CD4-positive, alpha-beta T cell (primary cell): ENCODE measurements at places on chromosomes 16 and 17.
A peak's percentile ranks its signal among the peaks of the same experiment; 100 is the strongest.

GRCh38 chr16:20441191-20441590 lies 10.1 kb upstream of the ACSM2A start:
- no peak for DNase-seq

DNA sequence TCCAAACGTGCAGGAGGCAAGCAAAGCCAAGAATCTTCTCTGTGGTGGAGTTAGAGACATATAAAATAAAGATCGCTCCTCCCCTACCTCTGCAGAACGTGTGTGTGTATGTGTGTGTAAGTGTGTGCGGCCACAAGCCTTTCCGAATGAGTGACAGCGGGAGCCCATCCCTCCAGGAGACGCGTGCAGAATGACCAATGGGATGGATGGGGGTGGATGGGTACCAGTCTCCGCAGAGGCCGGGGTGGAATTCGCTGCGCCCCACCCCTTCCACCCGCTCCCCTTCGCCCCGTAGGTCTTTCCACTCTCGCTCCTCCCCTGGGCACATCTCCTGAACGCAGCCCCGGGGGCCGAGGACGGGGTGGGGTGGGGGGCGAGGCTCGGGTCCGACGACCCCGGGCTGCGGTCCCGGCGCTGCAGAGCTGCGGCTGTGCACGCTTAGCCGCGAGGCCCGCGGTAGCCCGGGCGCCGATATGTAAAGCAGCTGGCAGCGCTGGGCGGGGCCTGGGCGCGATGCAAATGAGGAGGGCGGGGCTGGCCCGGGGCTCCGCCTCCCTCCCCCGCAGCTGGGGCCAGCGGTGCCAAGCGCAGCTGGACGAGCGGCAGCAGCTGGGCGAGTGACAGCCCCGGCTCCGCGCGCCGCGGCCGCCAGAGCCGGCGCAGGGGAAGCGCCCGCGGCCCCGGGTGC lies at the start of gene PRKCB:
Gene PRKCB, plus strand, starts transcription at position 594 of the 688 bp plus-strand sequence.
- peak; percentile 92 for DNase-seq

DNA sequence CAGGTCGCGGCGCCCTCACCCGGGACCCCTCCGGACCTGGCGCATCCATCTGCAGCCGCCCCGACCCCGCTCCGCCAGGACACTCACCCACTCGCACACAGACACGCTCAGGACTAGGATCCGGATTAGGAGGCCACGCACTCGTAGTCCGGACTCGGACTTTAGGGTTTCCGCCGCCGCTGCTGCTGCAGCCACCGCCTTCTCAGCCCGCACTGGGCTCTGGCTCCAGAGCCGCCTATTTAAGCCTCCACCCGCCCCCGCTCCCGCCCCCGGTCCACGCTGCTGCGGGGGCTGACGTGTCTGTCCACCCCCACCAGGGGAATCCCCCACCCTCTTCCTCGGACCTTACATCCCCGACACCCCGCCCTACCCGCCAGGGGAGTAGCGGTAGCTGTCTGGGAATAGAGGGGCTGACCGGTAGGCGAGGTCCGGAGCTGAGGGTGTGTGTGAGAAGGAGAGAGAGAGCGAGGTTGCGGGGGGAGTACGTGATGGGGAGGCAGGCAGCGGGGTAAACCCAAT lies at the start of gene RRAD:
Gene RRAD, minus strand, starts transcription at position 214 of the 519 bp plus-strand sequence. CDS start 356 bp downstream, outside the sequence.
- DNase-seq = no peak

DNA sequence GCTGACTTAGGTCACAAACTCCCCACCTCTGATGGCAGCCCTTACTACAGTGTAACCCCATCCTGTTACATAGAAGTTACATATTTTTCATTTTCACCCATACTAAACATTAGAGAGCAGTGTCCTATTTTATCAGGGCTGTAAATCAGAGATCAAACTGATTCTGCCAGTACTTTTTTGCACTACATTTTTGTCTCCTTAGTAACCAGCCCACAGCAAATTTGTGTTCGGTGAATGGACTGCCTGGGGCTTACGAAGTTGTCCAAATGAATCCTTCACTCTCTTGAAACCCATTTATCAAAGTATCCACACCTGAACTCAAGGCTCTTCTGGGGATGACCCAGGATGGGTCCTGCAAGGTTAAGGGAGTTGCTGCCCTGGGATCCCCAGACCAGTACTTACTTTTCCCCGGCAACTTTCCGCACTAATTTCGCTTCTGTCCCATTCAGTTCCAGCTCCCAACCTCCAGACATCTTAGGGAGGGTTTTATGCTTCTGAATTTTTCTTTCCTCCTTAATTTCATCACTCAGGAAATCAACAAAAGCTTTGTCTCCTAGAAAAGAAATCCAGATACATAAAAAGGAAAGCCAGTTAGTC lies 1.1 kb downstream of the C1QBP start:
- no peak for DNase-seq

GRCh38 chr17:40452216-40452787 lies 9.1 kb downstream of the IGFBP4 start:
- no peak for DNase-seq

DNA sequence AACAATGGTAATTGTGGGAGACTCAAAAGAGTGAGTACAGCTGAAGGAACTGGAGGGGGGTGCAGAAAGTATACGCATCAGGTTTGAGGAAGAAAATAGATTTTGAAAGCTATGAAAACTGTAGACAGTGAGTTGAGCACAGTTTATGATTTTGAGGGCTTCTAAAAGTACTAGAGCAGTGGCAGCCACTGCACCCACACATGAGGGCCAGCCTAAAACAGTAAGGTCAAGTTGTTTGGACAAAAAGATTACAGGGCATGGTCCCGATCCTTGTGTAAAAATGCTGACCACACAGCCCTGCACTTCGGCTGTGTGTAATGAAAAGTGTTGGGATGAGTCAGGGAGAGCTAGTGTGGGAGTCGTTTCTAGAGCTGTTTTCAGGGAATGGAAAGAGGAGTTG lies 2282.1 kb downstream of the TP53TG3F start:
- DNase-seq = no peak

GRCh38 chr17:61750656-61751055 lies 112.7 kb downstream of the BRIP1 start:
- DNase-seq = no peak

- no peak for DNase-seq
Observed at GRCh38 chr17:14859542-14859941, 405.6 kb downstream of the PMP22 start.

DNA sequence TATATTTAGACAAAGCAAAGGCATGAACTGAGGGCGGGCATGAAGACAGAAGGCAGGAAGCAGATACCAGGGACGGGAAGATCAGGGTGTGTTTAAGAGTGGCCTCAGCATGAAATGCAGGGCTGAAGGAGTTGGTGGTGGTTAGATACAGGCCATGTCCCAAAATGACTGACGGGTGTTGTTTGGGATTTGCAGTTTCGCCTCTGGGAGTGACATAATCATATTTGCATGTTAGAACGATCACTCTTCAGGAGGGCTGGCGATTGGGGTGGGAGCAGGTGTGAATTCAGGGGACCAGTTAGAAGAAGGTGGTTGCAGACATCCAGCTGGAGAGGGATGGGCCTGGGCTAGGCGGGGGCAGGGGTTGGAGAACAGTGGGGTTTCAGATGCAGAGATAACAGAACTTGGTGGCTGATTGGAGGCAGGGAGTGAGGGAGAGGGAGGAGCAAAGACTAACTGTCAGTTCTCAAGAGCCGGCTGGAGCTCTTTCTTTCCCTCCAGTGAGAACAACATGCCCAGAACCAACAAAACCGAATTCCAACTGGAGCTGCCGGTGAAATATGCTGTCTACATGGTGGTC lies 27.2 kb upstream of the ITGAX start:
- DNase-seq = no peak

DNA sequence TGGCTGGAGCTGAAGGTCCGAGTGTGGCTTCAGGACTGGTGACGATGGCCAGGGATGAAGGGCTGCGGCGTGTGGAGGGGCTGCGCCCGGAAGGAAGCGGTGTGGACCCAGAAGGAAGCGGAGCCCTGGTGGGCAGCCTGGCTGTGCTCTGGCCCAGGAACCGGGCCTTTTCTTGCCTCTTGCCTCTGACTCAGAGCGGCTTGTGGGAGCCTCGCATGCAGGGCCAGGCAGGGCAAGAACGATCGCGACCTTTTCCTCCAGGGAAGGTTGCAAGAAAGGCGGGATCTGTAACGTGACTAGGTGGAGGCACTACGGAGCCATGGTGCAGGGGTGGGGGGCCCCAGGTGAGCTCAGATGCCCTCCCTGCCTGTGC lies 78.0 kb downstream of the JPH3 start:
- no peak for DNase-seq

DNA sequence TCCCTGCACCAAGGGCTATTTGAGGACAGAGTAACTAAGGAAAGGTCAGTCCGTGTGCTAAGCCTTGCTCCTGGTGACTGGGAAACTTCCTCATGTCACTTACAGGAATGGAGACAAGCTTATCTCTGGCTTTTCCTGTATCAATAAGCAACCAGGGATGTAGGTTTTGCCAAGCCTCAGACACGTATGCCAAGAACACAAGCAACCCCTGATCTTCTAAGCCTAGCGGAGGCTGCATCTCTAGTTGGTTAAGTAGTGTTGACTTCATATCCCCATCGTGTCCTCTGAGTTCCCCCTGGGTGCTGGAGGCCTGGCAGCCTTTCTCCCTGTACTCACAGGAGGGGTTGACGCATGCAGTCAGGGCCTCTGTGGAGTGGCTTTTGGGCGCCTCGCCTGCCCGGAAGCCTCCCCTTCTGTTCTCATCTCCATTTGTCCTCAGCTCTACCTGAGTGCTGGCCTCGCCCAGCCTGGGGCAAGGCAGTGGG lies 1.4 kb upstream of the C1QTNF1 start:
- no peak for DNase-seq

- no peak for DNase-seq
Observed at GRCh38 chr16:19245326-19245925, 40.1 kb upstream of the CLEC19A start.

DNA sequence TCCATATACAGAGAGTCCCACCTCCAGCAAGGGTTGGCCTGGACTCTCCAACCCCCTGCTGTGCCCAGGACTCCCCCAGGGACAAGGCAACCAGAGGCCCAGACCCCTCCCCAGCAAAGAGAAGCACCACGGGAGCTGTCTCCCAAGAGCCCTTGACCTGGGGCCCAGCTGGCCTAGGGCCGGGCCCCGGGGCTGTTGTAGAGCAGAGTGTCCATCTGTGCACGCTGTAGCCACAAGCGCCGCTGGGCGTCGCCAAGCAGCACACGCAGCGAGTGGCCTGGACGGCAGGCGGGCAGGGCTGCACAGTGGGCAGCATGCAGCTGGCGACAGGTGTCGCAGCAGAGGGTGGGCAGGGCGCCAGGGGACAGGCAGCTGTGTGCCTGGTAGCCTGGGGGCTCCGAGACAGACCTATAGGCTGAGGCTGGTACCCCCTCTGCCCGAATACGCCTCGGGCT lies 4.3 kb downstream of the SPATA2L start:
- DNase-seq = no peak

- DNase-seq = no peak
Observed at GRCh38 chr17:38579083-38579480, 26.7 kb downstream of the SRCIN1 start.

DNA sequence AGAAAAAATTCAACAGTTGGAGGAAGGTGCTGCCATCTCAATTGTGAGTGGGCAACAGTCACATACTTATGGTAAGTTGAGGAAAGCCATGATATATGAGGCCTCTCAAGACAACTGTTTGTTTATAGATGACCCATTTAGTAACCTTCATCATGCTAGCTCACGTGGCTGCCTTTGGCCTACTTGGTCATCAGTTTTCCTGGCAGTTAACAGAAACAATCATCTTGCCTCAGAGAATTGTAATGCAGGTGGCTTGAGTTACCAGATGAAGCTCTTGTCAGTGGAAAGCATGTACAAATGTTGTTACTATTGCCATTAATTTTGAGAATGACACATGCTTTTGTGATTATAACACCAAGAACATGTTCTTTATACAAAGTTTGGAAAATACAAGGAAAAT lies 14.7 kb downstream of the TPPP3 start:
- DNase-seq = no peak

DNA sequence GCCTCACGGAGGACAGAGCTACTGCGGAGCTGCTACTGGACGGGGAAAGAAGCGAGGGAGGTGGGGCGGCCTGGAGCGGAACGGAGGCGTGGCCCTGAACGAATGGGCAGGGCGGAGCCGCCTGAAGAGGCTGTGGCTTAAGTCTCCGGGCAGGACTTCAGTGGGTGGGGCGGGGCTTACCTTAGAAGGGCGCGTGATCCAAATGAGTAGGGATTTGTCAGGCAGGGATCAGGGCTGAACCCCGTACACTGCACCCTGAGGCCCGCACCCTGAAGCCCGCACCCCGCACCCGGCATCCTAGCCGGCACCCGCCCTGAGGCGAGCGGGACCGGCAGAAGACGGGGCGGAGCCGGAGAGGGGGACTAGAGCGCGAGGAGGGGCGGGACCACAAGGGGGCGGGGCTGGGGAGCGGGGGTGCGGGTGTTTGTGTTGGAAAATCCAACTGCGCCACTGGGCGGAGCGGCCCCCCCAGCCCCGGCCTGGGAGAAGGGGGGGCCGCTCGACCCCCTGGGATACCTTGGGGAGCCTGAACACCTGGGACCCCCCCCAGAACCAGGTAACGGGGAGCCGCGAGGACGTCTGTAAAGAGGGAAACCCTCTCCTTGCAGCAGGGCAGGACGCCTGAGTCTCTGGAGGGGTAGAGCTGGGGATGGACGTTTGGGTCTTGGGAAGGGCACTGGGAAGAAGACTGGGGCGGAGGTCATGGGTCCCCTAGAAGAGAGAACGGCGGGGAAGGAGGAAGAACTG lies at the start of gene KDM6B:
Gene KDM6B, plus strand, starts transcription at position 423 of the 747 bp plus-strand sequence. CDS start 11,338 bp downstream, outside the sequence.
- DNase-seq = peak; percentile 75

DNA sequence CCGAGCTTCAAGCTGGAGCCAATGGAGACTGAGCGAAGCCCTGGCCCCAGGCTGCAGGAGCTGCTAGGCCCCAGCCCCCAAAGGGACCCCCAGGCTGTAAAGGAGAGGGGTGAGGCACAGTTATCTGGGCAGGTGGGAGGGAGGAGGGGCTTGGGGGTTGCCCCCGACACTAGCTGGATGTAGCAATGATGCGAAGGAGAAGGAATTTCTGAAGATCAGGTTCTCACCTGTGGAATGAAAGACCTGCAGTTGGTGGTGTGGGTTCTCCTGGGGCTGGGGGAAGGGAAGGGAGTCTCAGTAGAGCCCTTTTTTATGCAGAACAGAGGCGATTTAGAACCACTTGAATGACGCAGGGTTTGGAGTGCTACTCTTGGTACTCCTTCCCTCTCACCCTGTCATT lies 1.8 kb downstream of the ZNF263 start:
- no peak for DNase-seq

GRCh38 chr16:72891291-72892227 lies 156.4 kb downstream of the ZFHX3 start:
- no peak for DNase-seq

DNA sequence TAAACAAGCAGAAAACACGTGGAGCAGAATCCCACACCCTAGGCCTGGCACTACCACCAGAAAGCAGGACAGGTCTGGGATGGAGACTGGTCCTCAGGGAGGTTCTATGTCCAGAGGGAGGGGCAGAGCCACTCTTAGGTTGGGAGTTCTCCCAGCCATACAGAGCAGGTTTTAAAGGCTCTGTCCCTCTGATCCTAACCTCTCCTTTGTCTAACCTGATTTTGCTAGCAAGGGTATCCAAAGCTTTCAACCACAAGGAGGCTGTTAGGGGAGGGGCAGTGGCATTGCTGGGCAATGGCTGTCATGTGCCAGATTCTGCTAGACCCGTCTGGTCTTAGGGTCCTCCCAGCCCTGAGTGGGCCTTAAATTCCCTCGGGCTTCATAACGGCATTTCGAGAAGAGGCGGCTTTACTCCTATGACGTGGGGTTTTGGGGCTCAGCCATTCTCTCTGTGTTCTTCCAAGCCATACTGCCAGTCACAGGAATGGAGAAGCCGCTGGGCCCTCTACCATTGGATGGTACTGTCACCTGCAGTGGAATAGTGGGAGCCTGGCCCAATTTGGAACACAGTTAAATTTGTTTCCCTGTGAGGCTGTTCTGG lies 5.7 kb downstream of the TPPP3 start:
- DNase-seq = no peak

- DNase-seq = no peak
Observed at GRCh38 chr17:1134634-1135324, 45.0 kb downstream of the ABR start.

- DNase-seq = no peak
Observed at GRCh38 chr17:73043686-73044581, 48.6 kb downstream of the SLC39A11 start.
